ENCODE measurements at places on chromosomes 3 and 15.

DNA sequence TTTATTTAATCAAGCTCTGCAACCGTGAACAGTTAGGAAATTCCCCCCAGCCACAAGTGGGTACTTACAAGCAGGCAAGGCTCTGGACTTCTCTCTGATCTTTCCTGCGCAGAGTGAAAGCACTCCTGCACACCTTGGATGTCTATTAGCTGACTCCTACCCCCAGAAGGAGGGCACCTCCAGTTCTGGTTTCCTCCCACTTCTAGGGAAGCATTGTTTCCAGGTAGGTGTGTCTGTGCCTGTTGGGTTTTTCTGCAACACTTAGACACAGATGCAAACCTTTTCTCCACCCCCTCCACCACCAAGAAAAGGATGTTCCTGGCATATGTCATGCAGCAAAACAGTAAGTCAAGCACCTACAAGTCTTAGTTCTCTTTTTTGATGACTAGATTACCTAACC is at the start of gene ZBED2:
TSS of gene ZBED2 (minus strand) at position 115 of the 400 bp plus-strand sequence. CDS start 1,145 bp downstream, outside the sequence.
- DNase-seq, result peak; percentile 30

GRCh38 chr3:150216041-150216811 is 191.9 kb upstream of the TSC22D2 start:
- DNase-seq, result no peak

DNA sequence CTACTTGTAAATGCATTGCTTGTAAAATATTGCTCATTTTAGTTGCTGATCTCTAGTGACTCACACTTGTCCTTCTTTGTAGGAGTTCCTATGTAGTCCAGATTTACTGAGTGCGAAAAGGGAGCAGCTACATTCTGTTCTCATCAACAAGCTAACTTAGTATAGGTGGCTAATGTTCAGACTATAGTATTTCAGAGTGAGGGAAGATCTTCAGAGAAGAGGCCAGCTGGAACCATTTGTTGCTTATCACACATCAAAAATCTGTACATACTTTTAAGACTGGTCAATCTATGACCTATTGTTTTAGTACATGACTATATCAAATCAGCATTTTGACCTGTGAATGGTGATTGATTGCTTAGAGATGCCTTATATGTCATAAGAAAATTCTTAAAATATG is 71.3 kb upstream of the THSD4 start:
- DNase-seq, result no peak

DNA sequence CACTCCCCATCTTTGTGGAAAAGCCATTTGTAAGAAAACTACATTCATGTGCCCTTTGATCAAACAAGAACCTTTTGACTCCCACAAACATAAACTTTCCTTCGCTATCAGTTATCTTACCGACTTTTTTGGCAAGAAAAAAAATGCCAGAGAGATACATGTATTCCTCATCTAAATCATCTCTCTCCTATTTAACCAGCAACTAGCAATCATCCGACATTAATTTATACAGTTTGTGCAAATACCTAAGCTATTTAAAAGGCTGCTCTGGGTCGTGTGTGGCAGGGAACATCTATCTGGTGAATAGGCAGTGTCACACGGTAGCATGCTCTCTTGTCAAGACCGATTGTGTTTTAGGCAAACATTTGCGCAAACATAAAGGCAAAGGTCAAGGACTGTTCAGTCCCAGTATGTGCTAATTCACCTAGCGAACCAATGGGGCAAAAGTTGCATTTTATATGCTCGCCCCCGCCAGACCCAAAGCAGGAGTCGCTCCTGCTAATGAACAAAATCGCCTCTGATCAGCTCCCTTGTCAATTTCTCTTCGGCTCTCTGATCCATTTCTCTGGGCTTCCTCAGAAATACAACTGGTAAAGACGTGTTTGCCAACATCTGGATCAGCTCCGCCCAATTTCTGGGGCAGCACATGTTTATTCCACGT is 37.7 kb downstream of the ZIC4 start:
- no peak for DNase-seq

DNA sequence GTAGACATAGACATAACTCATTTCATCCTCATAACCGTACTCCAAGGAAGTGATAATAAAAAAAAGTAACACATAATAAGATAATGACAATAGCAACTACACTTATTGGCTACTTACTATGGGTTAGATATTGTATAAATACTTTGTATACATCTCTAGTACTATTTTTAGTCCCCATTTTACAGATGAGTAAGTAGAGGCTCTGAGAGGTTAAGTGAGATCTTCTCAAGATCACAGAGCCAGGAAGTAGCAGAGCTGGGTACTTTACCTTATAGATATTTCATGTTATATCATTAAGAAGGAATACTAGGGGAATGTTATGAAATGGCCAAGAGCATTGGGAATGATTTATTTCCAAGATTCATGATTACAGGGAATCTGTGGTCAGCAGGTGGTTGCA is 49.4 kb upstream of the ADAMTSL3 start:
- no peak for DNase-seq

- no peak for DNase-seq
These were observed 124.1 kb downstream of the RASA2 start for GRCh38 chr3:141610939-141611338.

Measured in germinal center (tissue), 1 donor.